NCI-H1105 (cell line): ENCODE measurements at places on chromosomes 1 and 21.

DNA sequence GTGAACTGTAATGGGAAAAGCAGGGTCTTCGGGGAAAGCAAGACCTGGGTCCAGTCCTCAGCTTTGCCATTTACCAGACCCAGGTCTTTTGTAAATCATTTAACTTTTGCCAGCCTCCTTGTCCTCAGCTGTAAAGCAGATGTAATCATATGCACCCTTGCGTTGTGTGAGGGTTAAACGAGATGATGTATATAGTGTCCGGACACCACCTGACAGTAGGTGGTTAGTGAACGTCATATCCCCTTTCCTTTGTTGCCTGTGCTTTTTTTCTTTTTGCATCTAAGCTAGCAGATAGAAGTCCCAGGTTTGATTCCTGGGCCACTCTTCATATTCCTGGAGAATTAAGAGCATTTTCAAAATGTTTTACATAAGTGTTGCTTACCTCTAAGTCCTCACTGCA, 28.5 kb downstream of the IL12RB2 start:
- no peak for DNase-seq

GRCh38 chr1:45643321-45643720, 19.5 kb upstream of the CCDC17 start:
- DNase-seq, result no peak

- no peak for DNase-seq
Observed at GRCh38 chr21:28256420-28256831, 736.3 kb downstream of the LTN1 start.

GRCh38 chr1:9388335-9389180, 95.9 kb downstream of the SPSB1 start:
- no peak for DNase-seq

DNA sequence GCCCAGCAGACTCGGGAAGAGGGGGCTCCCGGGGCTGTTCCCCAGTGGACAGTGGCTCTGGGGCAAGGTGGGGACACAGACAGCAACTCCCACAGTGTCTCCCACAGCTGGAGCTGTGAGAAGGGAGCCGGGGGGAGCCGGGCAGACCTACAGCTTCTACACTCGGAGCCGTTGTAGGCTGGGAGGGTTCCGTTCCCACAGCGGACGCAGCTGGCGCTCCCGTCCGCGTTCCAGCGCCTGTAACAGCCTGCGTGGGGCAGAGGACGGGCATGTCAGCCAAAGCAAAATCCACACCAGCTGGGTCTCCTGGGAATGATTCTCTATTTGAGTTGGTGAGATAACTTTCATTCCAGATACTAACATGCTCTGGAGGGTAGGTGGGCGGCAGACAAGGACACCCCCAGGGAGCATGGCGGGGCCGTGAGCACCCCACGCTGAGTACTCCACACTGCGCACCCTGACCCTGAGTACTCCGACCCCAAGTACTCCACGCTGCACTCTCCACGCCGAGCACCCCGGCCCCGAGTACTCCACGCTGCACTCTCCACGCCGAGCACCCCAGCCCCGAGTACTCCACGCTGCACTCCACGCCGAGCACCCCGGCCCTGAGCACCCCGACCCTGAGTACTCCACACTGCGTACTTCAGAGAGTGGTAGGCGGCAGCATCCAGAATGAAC, 13.4 kb upstream of the RNF223 start:
- no peak for DNase-seq

- no peak for DNase-seq
Observed at GRCh38 chr1:22174446-22175220, 31.7 kb upstream of the WNT4 start.

- no peak for DNase-seq
Observed at GRCh38 chr1:8989821-8990220, 36.4 kb downstream of the SLC2A7 start.

DNA sequence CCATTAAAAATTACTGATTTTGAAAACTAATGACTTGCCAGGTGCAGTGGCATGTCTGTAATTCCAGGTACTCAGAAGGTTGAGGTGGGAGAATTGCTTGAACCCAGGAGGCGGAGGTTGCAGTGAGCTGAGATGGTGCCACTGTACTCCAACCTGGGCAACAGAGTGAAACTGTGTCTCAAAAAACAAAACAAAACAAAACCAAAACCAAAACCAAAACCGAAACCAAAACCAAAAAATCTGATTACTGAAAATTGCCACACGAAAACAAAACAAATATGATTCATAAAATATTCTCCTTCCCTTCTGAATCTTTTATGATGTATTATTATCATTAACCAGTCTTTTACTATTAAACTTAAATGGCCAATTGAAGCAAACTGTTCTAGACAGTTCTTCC, 74.1 kb downstream of the SERINC2 start:
- no peak for DNase-seq

- no peak for DNase-seq
Observed at GRCh38 chr1:197690074-197690473, 85.2 kb downstream of the DENND1B start.

GRCh38 chr1:6130036-6130435, 50.1 kb downstream of the CHD5 start:
- no peak for DNase-seq

DNA sequence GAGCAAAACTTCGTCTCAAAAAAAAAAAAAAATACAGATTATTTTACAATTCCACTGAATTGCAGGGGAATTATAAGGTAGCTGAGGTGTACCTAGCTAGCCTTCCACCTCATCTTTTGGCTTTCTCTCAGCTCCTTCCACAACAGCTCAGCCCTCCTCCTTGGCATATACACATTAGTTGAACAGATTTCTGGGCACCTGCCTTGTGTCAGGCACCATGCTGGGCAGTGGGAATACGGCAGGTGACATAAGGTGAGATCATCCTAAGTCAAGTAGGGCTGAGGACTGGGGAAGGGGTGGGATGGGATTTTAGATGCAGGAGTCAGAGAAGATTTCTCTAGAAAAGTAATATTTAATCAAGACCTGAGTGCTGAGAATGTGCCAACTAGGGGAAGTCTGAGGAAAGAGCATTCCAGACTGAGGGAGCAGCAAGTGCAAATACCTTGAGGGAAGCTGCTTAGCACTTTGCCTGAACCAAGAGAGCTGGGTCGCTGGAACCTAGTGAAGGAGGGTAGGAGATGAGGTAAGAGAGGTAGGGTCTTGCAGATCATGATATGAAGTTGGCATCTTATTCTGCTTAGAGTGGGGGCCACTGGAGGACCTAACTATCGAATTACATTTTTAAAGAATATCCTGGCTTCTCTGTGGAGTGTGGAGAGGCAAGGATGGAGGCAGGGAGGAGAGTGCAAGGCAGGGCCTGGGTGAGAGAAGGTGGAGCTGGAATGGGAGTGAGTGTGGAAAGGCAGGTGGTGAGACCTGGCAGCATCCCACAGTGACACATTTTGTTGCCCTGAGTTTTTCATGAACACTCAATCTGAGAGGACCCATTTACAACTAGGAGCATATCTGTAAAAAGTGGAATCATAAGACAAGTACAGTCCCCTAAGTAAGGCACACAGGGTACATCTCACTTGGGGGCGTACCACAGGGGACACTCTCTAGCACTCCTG, 28.2 kb downstream of the LAMC2 start:
- no peak for DNase-seq

- DNase-seq, result no peak
Observed at GRCh38 chr1:39896909-39897685, 4.6 kb downstream of the MYCL start.

- no peak for DNase-seq
Observed at GRCh38 chr1:228159008-228159665, 6.5 kb upstream of the IBA57 start.

GRCh38 chr1:203544978-203545816, 51.2 kb downstream of the OPTC start:
- no peak for DNase-seq

GRCh38 chr1:193417945-193418744, 231.7 kb upstream of the B3GALT2 start:
- DNase-seq, result no peak

- DNase-seq, result no peak
Observed at GRCh38 chr1:235984041-235984825, 80.7 kb downstream of the NID1 start.

- DNase-seq, result peak; percentile 35
Observed at GRCh38 chr1:46021046-46021996, 111.1 kb downstream of the PIK3R3 start.

DNA sequence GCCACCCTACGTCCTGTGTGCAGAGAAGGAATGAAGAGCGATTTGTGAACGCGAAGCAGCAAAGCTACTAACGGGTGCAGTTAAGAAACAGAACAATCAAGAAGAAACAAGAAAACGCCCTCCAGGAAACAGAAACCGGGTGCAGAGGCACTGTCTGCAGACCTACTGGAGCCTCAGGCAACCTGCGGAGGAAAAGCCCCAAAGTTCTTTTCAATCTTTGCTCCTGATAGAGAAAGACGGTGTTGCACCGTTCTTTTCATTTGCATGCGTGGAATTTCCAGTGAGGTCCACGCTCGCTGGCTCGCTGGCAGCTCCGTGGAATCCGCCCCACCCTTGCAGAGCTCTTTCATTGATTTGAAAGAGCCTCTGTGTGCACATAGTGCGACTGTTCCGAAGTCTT, 37.0 kb upstream of the PDE9A start:
- DNase-seq, result no peak

GRCh38 chr1:182996816-182997215, 26.4 kb upstream of the LAMC1 start:
- no peak for DNase-seq

- DNase-seq, result no peak
Observed at GRCh38 chr1:27876341-27877114, 4.2 kb downstream of the THEMIS2 start.

DNA sequence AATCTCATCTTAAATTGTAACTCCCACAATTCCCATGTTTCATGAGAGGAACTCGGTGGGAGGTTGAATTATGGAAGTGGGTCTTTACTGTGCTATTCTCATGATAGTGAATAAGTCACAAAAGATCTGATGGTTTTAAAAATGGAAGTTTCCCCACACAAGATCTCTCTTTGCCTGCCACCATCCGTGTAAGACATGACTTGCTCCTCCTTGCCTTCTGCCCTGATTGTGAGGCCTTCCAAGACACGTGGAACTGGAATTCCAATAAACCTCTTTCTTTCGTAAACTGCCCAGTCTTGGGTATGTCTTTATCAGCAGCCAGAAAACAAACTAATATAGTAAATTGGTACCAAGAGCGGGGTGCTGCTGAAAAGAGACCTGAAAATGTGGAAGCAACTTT, 761.6 kb upstream of the RGS18 start:
- DNase-seq, result no peak

DNA sequence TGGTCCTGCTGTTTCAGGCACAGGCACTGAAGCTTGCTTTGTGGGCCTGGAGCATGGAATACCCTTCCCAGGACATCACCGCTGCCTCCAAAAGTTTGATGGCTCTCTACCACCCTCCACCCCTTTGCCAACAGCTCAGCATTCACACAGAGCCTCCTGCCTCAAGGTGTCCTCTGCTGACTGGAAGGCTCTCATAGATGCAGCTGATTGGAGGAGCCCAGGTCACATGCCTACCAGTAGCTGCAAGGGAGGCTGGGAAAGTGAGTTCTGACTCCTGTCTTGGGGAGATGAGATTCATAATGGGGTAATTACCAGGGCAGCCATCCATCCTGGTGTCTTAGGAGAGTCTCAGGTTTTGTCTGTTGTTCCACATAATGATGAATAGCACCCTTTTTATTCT, 124.8 kb upstream of the GRIK3 start:
- no peak for DNase-seq

- DNase-seq, result no peak
Observed at GRCh38 chr1:206757524-206758266, 12.9 kb upstream of the IL19 start.

DNA sequence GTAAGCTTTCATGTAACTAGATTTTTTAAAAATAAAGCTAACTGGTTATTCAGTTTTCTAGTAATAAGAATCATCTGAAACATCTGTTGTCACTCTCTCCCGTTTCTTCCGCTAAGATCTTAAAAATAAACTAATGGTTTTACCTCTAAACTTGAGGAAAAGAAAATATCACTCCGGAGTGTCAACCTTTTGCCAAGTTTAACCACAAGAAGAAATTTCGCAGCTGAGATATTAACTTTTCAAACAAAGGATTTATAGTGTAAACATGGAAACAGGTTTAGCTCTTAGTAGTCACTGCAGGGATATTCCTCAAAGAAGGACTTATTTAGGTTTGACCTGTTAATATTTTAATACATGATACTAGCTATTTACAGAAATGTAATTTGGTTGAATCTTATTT, 954.9 kb downstream of the ADGRL2 start:
- no peak for DNase-seq

DNA sequence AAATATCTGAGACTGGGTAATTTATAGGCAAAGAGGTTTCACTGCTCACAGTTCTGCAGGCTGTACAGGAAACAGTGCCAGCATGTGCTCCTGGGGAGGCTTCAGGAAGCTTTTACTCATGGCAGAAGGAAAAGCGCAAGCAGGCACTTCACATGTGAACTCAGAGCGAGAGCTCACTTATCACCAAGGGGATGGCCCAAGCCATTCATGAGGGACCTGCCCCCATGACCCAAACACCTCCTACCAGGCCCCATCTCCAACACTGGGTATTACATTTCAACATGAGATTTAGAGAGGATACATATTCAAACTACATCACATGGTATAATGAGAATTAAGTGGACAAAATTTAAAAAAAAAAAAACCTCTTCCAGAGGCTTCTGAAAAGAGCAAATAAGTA, 13.7 kb downstream of the WASF2 start:
- no peak for DNase-seq

- DNase-seq, result peak; percentile 23
Observed at GRCh38 chr1:235649368-235650163, at the start of gene GNG4. Gene GNG4 (minus strand): TSS chr1:235649784. CDS start chr1:235583838, 65,946 bp downstream.
